ENCODE measurements at places on chromosomes 12 and 14.

GRCh38 chr14:68817506-68818212, 24.8 kb upstream of the ZFP36L1 start:
- DNase-seq = no peak

DNA sequence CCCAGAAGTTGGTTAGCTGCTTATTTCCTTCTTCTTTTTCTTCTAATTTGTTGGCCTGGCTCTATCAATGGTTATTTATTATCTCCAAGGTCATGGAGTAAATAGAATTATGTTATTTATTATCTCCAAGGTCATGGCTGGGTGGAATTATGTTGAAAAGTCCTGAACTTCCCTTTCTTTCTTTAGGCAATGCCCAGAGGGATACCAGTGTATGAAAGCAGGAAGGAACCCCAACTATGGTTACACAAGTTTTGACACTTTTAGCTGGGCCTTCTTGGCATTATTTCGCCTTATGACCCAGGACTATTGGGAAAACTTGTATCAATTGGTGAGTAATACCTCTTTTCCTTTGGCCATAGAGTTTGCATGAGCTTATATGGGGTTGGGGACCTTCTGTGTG, 111.6 kb downstream of the SCN8A start:
- DNase-seq = no peak

- DNase-seq = no peak
Measured at GRCh38 chr14:20935303-20935984, 19.8 kb upstream of the RNASE2 start.

- DNase-seq = no peak
Measured at GRCh38 chr14:102970496-102970895, 48.0 kb downstream of the AMN start.

Data from sigmoid colon (tissue), 7 donors.